NCI-H1092 (cell line): ENCODE measurements at places on chromosomes 7 and 10.

DNA sequence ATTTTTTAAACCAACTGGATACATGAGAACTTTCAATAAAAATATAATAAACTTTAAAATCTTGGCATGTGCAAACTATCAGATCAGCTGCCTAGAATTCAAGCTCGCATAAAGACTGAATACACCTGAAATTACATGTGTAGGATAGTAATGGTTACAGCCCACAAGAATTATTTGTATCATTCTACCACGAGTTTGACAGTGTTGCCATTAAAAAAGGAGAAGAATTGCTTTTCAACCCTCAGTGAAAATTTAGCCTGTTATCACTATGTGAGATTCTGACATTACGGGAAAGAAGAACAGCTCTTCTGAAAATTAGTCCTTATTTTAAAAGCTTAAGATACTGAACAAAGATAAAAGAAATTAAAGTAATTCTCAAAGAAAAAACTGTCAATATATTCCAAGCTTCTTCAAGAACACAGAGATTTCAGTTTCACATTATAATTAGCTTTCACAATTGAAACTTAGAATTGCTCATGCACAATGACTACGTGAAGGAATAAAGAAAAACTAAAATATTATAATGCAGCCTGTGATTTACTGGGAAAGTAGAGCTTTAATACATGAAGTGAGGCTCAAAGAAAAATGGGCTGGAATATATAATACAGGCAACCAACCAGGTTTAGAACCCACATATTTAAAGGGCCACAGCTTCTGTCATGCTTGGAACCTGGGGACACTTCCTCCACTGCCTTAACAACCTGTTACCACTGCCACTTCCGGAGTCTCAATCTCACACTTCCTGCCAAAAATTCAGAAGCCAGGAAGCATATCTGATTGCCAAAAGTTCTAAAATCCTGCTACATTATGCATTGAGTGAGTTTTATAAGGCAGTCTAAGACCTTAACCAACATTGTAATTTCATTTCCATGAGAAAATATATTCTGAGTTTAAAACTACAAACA is 23.2 kb downstream of the TPK1 start:
- DNase-seq: no peak

DNA sequence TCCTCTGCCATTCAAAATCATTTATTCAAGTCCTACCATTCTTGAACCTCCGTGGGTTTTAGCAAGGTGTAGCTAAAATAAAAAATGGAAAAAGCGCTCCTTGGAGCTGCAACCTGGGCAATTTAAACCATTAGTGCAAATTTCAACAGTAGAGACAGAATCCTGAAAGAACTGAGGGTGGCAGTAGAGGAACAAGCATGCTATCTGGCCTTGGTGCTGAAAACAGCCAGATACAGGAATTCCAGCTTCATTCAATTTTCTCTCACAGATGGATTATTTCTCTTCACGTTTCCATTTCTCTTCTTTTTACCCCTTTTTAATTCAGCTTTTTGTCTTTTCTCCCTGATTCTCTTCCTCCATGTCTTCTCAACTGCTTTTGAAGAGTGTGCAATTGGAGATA is 77.7 kb downstream of the OTUD1 start:
- no peak for DNase-seq

DNA sequence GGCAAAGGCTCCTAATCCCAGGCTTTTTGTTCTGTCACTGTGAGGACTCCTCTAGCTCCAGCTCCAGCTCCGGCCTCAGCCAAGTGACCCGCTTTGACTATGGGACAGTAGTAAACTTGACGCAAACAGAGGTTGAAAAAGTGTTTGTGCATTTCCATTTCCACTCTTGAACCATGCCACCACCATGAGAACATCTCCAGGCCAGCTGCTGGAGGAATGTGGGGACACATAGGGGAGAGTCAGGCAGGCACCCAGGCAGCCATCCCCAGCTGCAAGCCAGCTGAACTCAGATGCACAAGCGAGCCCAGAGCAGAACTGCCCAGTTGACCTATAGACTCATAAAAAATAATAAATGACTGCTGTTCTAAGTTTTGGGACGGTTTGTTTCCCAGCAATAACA is 224.7 kb downstream of the GRID1 start:
- DNase-seq: no peak

DNA sequence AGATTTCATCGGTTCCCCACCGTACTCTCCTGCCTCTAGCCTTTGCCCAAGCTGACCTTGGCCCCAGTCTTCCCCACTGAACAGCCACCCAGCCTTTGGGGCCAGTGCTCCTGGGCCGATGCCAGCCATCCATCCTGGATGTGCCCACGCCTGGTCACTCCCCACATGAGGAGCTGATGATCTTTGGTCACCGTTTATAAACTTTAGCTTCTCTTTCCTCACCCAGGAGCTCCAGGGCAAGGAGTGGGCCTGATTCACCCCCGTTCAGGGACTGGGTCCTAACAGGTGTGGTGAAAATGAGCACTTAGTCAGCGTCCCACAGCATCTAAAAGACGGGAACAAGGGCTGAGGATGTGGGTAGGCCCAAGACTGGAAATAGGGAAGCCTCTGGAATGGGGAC is 22.9 kb downstream of the GTF2IRD1 start:
- DNase-seq: no peak

- no peak for DNase-seq
These were observed 53.3 kb upstream of the ANLN start for GRCh38 chr7:36336390-36336789.
